ENCODE measurements at places on chromosomes 11 and 22.
A peak's percentile ranks its signal among the peaks of the same experiment; 100 is the strongest.

- DNase-seq: no peak
These were observed 91.3 kb downstream of the DHCR7 start for GRCh38 chr11:71356904-71357303.

- no peak for DNase-seq
These were observed 11.5 kb upstream of the KCTD14 start for GRCh38 chr11:78034623-78035022.

DNA sequence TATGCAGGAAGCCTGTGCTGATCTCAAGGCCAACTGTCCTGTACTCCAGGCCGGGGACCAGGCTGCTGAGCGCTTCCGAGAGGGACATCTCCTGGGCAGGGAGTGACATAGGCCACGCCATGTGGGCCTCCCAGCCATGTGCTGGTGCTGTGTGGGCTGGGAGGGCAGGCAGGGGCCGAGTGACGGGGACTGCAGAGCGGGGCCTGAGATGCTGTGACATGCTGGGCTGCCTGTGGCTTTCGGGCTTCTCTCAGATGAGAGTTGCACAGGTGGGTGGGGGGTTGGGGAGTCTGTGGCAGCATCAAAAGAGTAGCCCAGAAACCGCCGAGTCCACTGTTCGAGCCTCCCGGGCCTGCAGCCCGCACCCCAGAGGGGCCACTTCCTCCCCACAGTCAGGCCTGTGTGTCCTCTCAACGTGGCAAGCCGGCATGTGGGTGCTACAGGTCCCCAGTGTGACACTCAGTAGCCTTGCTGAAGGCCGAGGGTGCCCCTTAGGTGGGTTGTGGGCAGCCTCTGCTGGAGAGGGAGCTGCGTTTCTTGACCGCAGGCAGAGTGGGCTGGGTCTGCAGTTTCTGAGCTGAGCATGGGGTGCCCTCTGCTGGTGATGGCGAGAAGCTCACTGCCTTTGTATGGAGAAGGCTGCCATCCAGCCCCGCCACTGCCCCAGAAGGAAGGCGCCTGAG, 101.2 kb downstream of the BCR start:
- DNase-seq: peak; percentile 89

GRCh38 chr11:10407055-10407454, 48.0 kb upstream of the AMPD3 start:
- no peak for DNase-seq

DNA sequence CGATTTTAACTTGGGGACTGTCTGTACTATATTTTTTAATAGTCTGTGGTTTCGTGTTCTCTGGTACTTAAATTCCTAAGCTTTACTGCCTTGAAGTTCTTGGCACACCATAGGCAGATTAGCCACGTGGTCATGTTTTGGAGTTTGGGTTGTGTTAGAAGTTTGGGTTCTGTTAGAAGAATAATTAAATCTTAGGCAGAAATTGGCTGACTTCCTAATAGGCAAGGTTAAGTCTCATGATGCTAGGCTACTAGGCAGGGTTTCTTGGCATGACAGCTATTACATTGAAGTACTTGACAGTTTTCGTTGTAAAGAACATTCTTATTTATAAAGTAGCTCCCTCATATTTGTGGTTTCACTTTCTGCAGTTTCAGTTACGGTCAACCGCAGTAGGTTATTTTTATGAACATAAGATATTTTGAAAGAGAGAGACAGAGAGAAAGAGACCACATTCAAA, 30.0 kb upstream of the MMP7 start:
- no peak for DNase-seq

- no peak for DNase-seq
These were observed 486 bp downstream of the NAP1L4 start for GRCh38 chr11:2991452-2992233.

DNA sequence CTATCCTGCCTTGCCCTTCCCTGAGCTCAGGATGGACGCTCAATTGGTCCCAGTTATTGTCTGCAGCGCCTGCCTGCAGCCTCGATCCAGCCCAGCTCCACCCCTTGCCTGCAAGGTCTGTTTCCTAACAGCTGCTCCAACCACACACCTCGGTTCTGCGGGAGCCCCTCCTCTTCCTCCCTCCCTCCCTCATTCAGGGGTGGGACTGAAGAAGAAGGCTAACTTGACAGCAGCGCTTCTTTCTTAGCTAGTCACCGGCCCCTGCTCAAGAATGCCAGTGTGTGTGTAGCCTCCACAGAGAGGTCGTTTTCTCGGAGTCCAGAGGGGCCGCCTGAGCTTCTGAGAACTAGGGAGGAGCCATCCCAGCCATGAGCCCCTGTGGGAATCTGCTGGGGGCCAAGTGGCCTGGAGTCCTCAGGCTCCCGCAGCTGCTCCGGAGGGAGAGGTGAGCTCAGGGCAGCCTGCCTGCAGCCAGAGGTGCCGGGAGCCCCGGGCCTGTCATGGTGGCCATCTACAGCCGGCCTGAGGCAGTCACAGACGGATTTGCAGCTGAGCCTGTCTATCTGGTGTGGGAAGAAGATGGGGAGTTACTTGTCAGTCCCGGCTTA, 36.1 kb downstream of the LIMK2 start:
- peak; percentile 78 for DNase-seq

GRCh38 chr11:63961608-63962412, 12.6 kb upstream of the COX8A start:
- DNase-seq: peak; percentile 24

DNA sequence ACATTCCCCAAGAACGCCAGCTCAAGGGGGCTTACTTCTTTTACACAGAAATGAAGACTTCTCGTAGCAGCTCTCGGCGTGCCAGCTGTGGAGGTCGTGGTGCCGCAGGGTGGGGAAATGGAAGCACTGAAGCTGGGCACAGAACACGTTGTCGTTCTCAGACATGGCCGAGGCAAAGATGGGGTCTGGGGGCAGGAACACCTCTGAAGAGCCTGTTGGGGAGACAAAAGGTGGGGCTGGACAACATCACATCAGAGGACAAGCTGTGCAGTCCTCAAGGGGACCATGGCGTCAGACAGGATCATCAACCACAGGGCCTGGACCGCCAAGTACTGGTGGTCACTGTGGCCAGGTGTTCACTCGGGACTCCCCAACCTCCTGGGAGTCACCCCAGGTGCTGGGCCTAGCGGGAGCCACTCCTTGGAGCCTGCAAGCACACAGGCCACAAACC, 65.2 kb downstream of the DGCR2 start:
- no peak for DNase-seq

DNA sequence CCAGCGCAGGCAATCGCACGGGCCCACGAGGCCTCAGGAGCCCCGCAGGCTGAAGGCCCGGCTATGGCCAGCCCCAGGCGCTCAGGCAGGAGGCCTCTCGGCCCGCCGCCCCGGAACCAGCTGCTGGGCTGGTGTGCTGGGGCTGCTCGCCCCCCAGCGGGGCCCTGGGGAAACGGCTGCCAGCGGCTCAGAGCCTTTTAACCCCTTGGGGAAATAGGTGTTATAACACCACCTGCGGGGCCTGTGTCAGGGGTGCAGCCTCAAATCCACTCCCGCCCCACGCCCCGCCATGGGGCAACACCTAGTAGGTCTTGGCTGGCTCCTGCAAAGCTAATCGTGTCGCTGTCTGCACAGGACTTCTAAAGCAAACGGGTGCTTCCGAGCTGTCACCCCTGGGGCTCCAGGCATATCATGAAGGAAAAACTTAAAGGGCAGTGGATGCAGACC, 237.4 kb downstream of the TTC28 start:
- DNase-seq: peak; percentile 89

- no peak for DNase-seq
These were observed 41.8 kb upstream of the ZBTB16 start for GRCh38 chr11:114017723-114018122.

GRCh38 chr22:33850724-33851123, 69.6 kb downstream of the LARGE1 start:
- no peak for DNase-seq

GRCh38 chr22:48882636-48883200, 945.0 kb downstream of the BRD1 start:
- DNase-seq: no peak

- no peak for DNase-seq
These were observed 6.9 kb downstream of the TST start for GRCh38 chr22:37012262-37012904.

DNA sequence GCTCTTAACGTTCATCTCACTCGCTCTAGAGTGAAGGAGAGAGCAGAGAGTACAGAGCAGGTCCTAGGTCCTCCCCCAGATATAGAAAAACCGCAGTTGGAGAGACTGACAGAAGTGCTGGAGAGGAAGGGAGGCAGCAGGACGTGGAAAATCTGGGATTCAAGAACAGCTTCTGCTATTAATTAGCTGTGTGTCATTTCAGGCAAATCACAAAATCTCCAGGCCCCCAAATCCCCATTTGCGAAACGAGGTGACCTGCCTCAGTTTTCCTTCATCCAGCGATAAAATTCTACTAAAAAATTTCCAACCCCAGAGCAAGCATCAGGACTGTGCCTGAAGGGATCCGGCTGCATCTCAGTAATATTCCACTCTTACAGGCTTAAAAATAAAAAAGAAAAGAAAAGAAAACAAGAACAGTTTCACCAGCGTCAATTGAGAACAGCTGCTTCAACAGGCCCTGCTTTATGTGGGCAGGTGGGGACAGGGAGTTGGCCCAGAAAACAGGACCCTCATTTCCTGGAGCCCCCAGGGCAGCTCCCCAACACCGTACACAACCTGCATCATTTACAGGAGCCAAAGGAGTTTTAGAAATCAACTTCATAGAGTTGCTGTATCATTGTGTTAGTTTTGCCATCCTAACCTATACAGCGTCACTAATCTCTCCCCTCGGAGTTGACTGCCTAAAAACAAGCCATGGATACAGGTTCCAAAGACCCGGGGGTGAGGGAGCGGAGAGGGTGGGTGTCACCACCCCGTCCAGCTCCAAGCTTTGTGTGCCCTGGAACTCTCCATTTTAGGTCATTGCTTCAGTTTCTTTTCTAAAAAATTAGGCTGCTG, 2.3 kb upstream of the MALAT1 start:
- DNase-seq: peak; percentile 45

DNA sequence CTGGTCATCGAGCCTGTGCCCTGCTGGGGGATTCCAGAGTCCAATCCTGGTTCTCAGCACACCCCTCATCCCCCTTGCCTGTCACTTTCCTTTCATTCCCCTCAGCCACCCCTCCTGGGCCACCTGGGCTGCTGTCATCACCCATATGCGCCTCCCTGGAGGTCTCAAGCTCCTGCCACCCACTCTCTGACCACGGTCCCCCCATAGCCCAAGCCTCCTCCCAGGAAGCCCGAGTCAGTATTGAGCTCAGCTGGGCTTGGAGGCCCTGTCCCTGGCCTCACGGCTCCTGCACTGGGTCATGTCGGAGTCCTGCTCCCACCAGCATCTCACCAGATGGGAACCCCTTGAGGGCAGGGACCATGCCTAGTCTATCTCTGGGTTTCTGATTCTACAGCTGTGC, 44.6 kb downstream of the NFAM1 start:
- DNase-seq: no peak

DNA sequence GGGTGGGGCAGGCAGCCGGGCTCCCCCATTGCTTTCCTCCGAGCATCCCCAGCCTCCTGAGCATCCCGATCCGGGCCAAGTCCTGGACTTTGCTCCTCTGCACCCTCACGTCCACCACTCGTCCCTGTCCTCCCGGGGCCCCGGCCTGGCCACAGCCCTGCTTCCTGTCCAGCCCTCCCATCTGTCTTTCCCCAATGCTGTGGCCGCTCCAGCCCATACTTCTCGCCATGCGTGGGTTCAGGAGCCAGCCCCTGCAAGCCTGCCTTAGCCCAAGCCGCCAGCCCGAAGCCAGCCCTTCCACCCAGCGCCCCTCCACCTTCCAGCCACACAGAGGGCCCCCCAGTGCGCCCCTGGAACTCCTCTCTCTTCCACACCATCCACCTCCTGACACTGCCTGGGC, 23.8 kb downstream of the MRPL23 start:
- no peak for DNase-seq

DNA sequence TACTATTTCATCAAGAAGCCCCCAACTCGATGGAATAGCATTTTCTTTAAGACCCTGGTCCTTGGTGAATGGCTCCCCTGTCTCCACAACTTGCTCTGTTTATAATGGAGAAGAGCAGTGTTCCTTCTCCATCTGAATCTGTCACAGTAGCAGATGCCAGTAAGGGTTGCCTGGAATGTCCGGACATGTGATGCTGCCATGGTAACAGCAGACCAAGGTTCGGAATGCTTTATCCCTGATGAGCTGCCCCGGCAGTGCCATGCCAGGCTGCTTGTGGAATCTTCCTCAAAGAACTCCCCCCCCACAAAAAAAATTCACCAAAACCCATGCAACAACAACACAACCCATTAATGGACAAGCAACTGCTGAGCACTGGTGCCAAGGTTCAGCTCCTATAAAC, 72.5 kb downstream of the KCNC1 start:
- no peak for DNase-seq

DNA sequence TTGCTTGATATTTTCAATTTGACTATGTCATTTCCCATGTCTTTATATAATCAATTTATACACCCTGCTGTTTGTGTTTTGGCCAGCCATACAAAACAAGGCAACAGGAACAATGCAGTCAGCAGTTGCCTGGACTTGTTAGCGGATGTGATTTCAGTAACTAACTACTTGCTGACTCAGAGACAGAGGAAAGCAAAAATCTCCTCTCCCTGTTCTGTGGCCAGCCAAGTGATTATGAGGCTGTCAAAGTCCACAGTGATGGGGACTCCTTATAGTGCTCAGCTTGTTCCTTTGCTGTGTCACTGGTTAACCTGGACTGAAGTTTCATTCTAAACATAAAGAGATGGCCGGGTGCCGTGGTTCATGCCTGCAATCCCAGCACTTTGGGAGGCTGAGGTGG, 32.6 kb upstream of the APLP2 start:
- DNase-seq: no peak

DNA sequence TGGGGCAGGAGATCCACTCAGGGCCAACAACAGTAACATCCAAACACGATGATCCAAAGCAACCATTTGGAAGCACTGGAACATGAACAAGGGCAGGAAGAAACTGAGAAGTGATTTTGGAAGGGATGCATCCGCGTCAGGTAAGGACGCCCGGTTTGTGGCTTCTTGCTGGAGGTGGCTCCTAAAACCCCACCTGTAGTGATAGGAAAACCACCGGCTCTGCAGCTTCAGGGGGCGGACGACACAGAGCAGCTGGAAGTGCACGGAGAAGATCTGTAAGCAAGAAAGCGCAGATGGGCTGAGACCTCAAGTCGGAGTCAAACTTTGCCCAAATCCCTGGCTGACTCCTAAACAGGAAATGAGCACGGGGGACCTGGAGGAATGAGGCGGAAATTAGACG, 1066.1 kb downstream of the BRD1 start:
- no peak for DNase-seq

GRCh38 chr11:114482114-114482513, 42.8 kb downstream of the REXO2 start:
- no peak for DNase-seq

DNA sequence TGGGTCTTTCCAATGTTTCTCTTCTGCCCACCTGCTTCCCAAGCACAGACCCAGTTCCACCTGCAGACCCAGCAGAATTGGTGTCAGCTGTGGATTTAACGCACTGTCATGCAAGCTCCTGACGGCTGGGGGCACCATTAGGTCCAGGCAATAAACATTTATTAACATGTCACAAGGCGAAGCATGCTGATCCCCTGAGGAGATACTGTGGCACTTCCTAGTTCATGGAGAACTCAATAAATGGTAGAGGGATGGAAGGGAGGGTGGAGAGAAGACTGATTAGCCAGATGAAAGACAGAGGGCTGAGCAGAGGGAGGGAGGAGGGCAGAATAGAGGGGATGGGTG, 68.3 kb upstream of the TSPAN18 start:
- peak; percentile 27 for DNase-seq

Data from activated CD4-positive, alpha-beta T cell treated with anti-CD3 and anti-CD28 coated beads for 36 hours (primary cell).